Stimulated activated CD4-positive, alpha-beta T cell treated with anti-CD3 and anti-CD28 coated beads, Interleukin-15, amount 100 ng/mL, for 1 hour (primary cell): ENCODE measurements at places on chromosomes 3 and 15.

- no peak for DNase-seq
Observed at GRCh38 chr3:111428301-111428700, 113.7 kb upstream of the CD96 start.

DNA sequence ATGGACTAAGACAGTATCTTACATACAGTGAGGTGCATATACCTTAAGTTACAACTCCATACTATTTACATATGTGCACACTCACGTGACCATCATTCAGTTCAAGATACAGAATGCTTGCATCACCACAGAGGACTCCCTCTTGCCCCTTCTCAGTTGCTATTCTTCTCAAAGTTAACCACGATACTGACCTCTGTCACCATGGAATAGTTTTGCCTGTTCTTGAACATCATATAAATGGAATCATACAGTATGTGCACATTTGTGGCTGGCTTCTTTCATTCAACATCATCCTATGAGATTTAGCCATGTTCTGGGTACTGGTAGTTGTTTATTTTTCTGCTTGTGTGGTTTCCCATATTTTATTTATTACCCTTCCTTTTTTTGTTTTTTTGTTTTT lies 10.4 kb upstream of the ZSCAN2 start:
- no peak for DNase-seq

GRCh38 chr3:38457111-38458003 lies 3.7 kb downstream of the ACVR2B start:
- no peak for DNase-seq

GRCh38 chr3:100374521-100374920 lies 26.4 kb downstream of the TOMM70 start:
- no peak for DNase-seq

DNA sequence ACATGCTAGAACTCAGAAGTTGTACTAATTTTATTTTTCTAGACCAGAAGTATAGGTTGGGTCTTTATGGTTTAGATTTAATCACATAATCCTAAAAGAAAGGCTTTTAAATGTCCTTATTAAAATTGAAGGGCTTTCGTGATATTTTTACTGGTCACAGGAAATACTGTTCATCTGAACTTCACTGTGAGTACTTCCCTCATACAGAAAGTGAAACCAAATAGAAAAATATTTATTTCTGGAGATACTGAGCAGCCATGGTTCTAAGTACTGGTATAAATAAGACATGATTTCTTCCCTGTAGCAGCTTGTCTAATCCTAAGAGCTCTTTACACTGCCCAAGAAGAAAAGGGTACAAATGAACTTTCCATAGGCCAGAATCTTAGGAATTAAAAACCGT lies 2.0 kb downstream of the SNRK start:
- no peak for DNase-seq

DNA sequence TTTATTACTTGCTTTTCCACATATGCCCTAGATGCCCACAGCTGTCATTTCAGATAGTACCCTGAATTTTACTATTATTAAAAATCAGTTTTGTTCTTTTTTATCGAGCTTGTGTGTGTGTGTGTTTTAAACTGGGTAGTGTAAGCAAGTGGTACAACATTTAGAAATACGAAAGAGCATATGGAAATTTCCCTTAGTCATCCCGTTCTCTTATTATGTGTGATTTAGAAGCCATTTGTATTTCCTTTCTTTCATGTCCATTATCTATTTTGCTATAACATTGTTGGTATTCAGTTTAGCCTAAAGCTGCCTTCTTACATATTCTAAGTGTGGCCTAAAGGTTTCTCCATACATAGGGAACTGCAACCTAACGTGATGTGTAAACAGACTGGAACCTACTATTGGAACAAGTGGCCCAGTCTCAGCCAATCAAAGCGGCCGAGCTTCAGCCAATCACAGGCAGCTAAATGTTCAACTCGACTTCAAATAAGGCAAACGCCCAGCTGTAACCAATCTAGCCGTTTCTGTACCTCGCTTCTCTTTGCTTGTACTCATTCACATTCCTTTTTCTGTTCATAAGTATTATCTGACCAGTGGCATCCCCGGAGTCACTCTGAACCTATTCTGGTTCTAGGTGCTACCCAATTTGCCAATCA lies 14.7 kb upstream of the SYN2 start:
- DNase-seq = no peak

DNA sequence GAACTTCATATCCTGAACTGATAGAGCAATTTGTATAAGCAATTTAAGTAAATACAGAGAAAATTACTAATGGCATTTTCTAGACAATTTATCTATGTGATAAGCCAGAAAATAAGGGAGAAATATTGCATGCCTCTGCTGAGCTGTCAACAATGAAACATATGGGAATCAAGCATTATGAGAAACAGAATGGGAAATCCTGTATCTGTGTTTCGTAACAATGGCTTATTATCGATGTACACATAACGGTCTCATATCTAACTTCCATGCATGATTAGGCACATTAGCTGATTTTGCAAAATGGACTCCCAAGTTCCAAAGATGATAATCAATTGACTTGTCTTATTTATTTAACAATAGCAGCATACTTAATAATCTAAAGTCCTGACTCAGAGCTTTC lies 30.4 kb upstream of the KCNMB2 start:
- DNase-seq = no peak

GRCh38 chr15:48076454-48076853 lies 44.3 kb upstream of the SLC24A5 start:
- DNase-seq = no peak

- DNase-seq = no peak
Observed at GRCh38 chr15:63134245-63134985, 12.8 kb downstream of the LACTB start.

GRCh38 chr3:161498259-161498921 lies 1.8 kb downstream of the OTOL1 start:
- DNase-seq = no peak

- no peak for DNase-seq
Observed at GRCh38 chr15:80514071-80514780, 110.0 kb downstream of the ARNT2 start.

- no peak for DNase-seq
Observed at GRCh38 chr3:20375302-20375701, 189.3 kb upstream of the SGO1 start.

- no peak for DNase-seq
Observed at GRCh38 chr15:41946970-41947369, 25.4 kb downstream of the EHD4 start.

GRCh38 chr15:72353266-72353665 lies 22.5 kb downstream of the HEXA start:
- no peak for DNase-seq

- DNase-seq = no peak
Observed at GRCh38 chr15:78007964-78008886, 69.3 kb downstream of the TBC1D2B start.

GRCh38 chr3:170414202-170414663 lies 4.4 kb upstream of the CLDN11 start:
- no peak for DNase-seq

GRCh38 chr3:145094355-145094941 lies 1066.5 kb downstream of the PLOD2 start:
- DNase-seq = no peak

DNA sequence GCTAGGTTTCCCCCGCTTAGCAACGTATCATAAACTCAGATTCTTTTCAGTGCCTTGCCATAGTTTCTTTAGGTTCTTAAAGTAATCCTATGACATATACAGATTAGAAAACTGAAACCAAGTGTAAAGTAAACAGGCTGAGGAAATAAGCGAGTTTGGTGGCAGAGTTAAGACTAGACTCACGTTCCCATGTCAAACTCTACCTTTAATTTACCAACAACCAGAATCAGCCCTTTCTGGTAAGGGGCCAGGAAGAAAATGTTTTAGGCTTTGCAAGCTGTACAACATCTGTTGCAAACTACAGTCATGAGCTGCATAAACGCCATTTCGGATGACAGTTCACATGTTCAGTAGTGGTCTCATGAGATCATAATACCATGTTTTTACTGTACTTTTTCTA lies 128.0 kb upstream of the PRICKLE2 start:
- DNase-seq = no peak

- DNase-seq = no peak
Observed at GRCh38 chr3:185549651-185550111, 2.7 kb downstream of the LIPH start.

GRCh38 chr3:192980632-192981031 lies 63.0 kb upstream of the MB21D2 start:
- DNase-seq = no peak

DNA sequence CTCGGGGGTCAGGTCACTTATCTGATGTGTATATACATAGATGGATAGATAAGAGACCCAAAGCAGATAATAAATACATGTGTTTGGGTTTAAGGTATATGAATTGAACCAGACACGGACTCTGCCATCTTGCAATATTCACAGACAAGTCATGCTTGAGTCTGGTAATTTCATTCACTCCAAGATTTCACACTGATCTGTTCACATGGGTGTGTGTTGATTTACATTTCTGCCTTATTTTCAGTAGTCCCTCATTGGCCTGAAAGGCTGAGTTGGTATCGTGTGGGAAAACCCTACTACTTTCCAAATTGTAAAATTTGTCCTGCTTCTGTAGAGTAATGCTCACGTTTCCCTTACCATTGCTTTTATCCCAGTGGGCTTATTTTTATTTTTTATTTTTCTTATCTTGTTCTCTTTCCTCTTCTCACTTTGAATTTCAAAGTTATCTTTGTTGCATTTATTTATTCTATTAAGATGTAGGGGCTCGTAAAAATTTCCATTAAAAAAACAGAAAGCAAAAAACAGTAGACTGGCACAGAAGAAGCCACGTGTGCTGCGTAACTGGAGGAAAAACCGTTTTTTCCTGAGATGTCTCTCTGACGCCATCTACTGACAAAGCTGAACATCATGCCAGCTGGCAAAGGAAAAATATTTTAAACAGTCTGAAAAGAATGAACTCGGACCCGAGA lies 10.8 kb upstream of the MFSD1 start:
- no peak for DNase-seq

GRCh38 chr3:73950865-73951558 lies 326.3 kb upstream of the PDZRN3 start:
- DNase-seq = no peak

DNA sequence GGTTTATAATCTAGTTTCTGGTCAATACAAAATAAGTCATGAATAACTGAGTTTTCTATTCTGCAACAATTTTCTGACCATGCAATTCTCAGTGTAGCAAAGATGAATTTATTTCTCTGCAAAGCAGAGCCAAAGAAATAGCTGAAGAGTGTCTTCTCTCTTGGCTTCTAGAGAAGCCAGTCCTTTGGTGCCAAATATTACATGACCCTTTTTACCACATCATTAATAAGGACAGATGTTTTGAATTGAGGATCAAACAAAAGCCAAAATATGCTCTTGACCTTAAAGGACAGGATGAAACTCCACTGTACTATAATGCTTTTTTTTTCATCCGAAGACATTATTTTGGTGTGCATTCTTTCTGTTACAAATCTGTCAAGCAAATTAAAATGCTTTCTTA lies 40.2 kb upstream of the OSTN start:
- no peak for DNase-seq

DNA sequence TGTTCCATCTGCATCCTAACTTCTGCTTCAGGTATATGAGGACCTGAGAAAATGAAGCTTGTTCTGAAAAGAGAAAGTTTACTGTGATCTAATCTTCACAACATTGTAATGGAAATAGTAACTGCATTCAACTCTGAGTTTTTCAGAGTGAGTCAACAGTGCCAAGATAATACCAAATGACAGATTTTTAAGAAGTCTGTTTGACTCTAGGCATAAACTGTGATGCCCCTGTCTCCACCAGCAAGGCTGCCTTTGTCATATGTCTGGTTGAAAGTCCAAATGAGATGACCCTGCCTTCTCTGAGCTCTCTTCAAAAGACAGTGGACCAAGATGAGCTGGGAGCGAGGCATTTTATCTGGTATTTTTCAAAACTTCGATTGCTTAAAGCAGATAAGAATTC lies 44.8 kb upstream of the B3GNT5 start:
- DNase-seq = no peak

DNA sequence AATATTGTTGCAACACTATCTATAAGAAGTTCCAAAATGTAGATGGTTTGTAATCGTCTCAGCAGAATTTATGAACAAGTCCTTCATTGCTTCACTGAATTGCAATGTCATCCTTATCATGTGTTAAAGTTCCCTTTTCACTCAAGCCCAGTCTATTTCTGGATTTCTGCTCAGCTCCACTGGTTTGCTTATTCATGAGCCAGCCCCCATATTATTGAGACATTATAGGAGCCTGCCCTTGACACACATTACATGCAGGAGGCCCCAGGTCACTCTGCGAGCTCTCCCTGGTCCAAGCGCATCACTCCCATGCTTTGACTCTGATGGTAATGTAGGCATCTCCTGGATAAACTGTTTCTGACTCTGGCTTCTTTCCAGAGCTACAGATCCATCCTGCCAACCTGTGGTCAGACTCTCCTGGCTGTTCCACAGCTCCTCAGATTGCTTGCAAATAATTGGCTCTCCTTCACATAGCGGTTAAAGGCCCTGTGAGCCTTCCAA lies 56.9 kb downstream of the ABTB1 start:
- DNase-seq = no peak

DNA sequence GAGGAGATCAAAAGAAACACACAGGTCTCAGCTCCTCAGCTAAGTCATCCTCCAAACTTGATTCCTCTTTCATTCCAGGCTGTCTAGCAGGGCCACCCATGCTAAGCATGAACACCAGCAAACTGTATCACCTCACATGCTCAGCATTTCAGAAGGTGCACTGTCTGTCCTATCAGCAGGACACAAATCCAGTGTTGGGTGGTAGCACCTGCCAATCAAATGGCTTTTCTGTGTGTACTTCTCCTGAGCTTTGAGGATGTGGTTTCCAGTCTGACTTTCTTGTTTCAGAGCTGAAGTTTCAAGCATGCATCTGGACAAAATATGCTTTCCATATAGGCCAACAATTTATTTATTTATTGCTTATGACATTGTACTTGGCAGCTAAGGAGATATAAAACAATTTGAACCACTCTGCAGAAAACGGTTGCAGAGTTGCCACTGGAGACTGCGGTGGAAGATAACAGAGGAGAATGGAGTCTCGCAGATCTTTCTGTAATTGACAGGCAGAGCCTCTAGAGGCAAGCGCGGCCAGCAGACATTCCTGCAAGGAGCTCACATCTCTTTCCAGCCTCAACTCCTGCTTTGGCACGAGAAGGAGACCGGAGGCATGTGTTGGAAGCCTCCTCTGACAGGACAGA lies 167.1 kb upstream of the WNT5A start:
- DNase-seq = no peak

DNA sequence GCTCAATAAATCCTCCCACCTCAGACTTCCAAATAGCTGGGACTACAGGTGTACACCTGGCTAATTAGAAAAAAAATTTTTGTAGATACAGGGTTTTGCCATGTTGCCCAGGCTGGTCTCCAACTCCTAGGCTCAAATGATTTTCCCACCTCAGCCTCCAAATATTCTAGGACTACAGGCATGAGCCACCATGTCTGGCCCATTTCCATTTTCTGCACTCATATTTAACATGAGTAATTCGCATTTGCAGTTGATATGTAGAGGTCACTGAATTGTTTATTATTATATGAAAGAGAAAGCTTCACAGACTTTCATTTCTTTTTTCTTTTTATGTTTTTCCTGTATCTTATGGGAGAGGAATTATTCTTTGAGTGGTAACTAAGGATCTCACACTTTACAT lies 492.7 kb downstream of the CNTN3 start:
- no peak for DNase-seq

- no peak for DNase-seq
Observed at GRCh38 chr3:177026505-177027277, 170.6 kb downstream of the TBL1XR1 start.
